ENCODE measurements at places on chromosomes 4 and X. TPM values are rescaled to one million over a fixed set of nuclear protein-coding genes. Genes with fewer than 3 reads are reported as not detected.

GRCh38 chr4:13705521-13706041, 78.1 kb upstream of the BOD1L1 start:
- no peak for DNase-seq

DNA sequence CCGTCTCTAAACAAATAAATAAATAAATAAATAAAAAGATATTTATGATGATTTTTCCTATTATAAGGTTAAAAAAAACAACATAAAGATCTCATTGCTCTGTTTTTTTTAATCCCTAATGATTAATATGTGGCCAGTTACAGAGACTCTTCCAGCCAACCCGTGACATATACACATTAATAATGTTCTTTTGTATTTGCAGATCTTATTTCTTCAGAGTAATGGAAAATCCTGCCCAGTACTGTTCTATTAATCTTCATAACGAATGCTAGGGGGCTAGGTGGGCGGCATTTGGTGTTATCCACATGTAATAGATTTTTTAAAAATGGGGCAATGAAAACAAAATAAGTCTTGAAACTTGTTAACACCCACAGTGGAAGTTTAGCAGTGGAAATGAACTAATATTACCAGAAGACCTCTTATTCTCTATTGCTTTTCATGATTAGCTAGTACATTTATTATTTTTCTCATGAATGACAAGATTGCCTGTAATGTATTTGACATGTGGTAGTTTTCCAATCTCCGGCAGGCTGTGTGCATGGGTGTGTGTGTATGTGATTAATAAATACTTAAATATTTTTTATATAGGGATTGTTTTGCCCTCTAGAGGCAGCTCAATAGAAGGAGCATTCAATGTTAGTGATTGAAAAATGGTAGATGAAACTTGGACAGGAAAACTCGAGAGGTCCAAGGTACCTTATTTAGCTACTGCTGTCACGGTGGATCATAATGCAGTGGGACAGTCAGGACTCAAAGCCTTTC, 457.4 kb downstream of the IL1RAPL1 start:
- peak; percentile 26 for DNase-seq

DNA sequence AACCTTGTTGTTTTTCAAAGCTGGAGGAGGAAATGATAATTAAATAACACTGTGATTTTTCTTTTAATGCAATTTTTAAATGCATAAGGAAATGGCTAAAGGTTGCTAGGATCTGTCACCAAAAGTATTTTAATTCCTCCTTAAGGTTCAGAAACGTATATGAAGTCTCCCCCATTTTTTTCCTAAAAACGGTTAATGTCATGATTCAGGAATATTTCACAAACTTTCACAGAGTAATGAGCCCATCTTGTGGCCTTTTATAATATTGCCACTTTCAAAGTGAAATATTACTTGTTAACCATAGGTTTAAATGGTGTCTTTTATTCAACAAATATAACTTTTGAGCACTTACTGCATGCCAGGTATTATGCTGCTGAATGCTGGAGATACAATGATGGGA, 99.5 kb upstream of the USP38 start:
- peak; percentile 8 for DNase-seq

DNA sequence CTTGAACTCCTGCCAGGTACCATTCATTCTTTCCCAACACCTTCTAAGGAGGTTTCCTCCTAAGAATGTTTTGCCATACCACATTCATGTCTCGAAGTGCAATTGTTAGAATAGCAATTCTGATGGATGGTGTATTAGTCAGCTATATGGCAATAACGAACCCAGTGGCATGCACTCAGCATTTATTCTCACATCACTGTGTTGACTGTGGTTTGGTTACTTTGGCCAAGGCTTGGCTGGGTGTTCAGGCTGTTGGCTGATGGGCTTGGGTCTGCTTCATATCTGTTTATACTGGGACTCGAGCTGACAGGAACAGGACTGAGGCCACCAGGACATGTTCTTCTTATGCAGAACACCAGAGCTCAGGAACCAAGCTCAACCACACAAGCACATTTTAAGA, 31.7 kb downstream of the PSAPL1 start:
- no peak for DNase-seq

GRCh38 chr4:137083571-137084135, 448.6 kb downstream of the PCDH18 start:
- DNase-seq: peak; percentile 61

- DNase-seq: no peak
These were observed 32.1 kb downstream of the UTP14A start for GRCh38 chrX:129938081-129938480.

GRCh38 chr4:121788896-121789295, 12.2 kb upstream of the EXOSC9 start:
- DNase-seq: no peak

DNA sequence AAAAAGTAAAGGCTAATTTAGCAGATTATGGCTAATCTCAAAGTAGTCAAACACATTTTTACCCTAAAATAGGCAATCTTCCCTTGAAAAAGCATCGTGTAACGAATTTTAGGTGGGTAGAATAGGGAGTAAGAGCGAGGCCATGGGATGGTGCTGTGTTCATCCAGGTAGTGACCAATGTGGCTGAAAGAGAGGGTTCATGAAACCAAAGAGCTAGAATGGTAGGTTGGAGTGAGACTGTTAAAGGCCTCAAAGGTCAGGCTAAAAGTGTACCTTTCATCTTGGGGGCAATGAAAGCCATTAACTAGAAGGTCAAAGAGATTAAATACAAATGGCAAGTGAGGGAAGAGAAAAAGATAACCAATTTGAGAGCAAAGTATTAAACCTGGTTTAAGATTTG, 23.6 kb downstream of the EIF4E start:
- DNase-seq: no peak

GRCh38 chr4:72207196-72207595, 175.4 kb downstream of the NPFFR2 start:
- no peak for DNase-seq

Gene TASL
- not detected for polyA plus RNA-seq

Gene BANK1
- polyA plus RNA-seq: 0.51 TPM

Gene SPANXN4
- polyA plus RNA-seq: not detected

Data from IMR-90 (cell line).